NCI-H187 treated with DMSO at 0.1 percent for 48 hours (cell line): ENCODE measurements at places on chromosomes 11 and 22.
A peak's percentile ranks its signal among the peaks of the same experiment; 100 is the strongest.

- peak; percentile 6 for DNase-seq
These were observed at the start of gene CTTN for GRCh38 chr11:70397983-70398833. Gene CTTN, plus strand, starts transcription at chr11:70398529. Its CDS starts 8,769 bp downstream, at chr11:70407298.

GRCh38 chr11:45852018-45852711 is 4.9 kb downstream of the CRY2 start:
- DNase-seq: no peak

DNA sequence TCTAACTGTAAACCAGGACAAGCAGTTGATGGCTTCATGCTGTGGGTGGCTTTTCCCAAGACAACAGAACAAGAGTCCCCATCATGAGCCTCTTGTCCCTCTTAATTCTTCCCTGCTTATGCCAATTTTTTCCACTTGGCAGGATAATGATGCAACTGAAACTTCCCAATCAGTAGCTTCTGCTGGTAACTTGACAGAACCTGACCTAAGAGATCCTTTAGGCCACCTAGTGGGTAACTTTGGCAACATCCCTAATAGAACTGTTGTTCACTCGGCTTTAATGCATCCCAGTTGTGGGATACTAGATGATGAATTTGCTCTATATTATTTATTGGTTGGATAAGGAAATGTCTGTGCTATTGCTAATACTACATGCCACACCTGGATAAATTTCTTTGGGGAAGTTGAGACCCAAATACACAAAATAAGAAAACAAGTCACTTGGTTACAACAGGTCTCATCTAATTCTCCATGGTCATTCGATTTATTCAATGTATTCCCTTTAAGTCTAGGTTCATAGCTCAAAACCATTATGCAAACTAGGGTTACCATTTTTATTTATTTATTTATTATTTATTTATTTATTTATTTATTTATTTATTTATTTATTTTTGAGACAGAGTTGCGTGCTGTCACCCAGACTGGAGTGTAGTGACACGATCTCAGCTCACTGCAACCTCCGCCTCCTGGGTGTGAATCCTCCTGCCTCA is 41.4 kb upstream of the NFAM1 start:
- peak; percentile 0 for DNase-seq

DNA sequence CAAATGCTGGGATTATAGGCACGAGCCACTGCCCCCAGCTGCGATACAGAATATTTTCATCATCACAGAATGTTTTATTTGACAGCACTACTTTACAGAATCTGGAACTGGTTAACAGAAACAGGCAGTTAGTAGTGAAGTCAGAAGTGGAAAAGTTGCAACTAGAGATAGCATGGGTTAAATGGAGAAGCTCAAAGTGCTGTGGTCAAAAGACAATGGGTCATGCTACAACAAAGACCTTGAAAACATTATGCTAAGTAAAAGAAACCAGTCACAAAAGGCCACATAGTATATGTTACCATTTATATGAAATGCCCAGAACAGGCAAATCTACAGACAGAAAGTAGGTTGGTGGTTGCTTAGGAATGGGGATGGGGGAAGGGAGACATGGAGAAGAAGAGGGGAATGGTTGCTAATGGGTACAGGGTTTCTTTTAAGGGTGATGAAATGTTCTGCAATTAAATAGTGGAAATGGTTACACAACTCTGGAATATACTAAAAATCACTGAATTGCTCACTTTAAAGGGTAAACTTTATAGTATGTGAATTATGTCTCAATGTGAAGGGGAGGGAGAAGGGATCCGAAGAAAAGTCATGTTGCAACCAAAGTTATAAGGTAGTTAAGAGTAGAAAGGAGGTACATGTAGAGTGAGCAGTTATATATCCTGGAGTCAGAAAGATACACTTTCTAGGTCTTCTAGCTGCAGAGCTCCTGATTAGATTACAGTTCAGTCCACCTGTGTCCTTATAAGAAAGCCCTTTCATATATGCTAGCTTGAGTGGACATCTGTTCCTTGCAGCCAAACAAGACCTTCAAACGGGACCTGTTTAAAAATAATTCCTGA is 46.3 kb upstream of the RAPSN start:
- DNase-seq: no peak

DNA sequence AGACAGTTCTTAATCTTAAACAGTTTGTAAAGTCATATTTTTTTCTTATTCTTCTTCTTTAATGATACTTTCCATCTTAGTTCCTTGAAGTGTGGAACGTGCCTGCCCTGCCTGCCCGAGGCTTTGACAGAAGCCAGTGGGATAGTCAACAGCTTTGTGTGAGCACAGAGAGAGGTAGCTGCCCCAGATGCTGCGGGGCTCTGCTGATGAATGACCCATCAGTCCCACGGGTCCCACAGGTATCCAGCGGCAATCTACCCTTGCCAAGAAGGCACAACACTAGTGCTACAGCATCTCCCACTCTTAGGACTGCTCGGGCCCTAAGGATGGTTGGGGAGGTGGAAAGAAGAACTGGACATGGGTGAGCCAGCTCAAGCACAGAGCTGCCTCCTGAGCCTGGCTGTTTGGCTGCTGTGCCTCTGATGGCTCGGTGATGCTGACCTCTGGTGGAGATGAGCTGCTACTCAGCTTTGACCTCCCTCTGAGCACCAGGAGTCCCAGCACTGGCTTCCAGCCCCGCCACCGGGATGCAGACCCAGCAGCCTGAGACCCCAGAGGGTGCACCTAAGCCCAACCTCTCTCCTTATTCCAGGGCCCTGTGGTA is 11.8 kb upstream of the APLNR start:
- no peak for DNase-seq

- no peak for DNase-seq
These were observed 76.0 kb downstream of the EIF3M start for GRCh38 chr11:32659672-32660071.

GRCh38 chr11:17388609-17389210 is at the start of gene KCNJ11:
Gene KCNJ11, minus strand, starts transcription at chr11:17388659. Its CDS starts 568 bp downstream, at chr11:17388091.
- no peak for DNase-seq

DNA sequence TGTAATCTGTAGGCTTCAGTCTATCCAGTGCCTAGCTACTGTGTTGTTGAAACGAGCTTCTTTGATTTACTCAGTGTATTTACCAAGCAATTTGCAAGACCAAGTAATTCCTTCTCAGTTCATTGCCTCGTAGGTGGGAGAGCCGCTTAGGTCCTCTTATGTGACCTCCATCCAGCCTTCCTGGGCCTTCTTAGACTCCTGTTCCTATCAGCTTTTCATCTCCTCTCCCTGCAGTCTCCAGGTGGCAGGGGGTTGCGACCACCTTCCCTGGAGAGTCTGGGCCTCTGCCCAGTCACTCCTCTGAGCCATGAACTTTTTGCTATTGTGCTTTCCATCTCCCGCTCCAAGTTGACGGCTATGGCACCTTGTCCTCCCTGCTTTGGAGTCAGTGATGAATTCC is 251.8 kb downstream of the KIRREL3 start:
- no peak for DNase-seq

- no peak for DNase-seq
These were observed 89.5 kb upstream of the DDI1 start for GRCh38 chr11:103946793-103947545.

DNA sequence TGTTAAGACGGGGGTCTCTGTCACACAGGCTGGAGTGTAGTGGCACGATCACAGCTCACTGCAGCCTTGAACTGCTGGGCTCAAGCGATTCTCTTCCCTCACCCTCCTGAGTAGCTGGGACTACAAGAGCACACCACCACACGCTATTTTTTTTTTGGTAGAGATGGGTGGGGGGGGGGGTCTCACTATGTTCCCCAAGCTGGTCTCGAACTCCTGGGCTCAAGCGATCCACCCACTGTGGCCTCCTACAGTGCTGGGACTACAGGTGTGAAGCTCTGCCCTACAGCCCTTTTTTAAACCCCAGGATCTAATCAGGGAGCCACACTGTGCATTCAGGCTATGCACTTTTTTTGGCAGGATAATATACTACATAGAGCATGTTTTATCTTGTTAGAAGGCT is 1.4 kb upstream of the DHCR7 start:
- DNase-seq: no peak

DNA sequence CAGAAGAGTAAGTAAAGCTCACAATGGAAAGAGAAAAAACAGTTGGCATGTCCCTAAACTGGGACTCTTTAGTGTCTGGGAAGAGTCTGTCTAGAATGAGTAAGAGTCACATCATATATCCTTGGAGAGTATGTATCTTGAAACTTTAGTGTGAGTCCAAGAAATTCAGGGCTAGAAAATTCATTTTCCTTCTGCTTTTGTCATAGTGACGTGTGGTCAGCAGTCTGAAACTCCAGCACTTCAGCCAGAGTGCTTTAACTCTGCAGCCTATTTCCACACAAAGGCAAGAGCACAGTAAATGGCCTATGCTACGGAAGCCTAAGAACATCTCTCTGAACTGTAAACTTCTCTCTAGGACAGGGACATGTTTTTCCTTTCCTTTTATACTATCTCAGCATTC is 174.1 kb downstream of the FAM181B start:
- DNase-seq: no peak

GRCh38 chr22:50009765-50010675 is 2.5 kb downstream of the IL17REL start:
- no peak for DNase-seq

- DNase-seq: no peak
These were observed 185.5 kb downstream of the LRRC4C start for GRCh38 chr11:41273908-41274307.

DNA sequence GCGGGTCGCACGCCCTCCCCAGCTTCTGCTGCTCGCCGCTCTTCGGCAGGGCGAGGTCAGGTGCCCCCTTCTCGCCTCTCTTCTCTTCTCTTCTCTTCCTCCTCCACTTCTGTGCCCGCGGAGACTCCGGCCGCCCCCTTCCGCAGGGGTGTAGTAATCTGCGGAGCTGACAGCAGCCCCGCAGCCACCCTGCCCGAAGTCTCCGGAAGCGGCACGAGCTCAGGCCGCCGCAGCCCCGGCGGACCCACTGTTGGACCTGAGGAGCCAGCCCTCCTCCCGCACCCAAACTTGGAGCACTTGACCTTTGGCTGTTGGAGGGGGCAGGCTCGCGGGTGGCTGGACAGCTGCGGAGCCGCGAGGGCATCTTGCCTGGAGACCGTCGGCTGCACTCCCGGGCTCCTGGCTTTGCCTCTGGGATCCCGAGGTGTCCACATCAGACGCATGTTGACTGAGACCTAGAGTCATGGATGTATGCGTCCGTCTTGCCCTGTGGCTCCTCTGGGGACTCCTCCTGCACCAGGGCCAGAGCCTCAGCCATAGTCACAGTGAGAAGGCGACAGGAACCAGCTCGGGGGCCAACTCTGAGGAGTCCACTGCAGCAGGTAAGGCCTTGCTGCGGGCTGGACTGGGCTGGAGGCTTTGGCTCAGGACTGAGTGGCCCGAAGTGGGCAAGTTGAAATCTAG is 486 bp downstream of the STIM1 start:
- no peak for DNase-seq

DNA sequence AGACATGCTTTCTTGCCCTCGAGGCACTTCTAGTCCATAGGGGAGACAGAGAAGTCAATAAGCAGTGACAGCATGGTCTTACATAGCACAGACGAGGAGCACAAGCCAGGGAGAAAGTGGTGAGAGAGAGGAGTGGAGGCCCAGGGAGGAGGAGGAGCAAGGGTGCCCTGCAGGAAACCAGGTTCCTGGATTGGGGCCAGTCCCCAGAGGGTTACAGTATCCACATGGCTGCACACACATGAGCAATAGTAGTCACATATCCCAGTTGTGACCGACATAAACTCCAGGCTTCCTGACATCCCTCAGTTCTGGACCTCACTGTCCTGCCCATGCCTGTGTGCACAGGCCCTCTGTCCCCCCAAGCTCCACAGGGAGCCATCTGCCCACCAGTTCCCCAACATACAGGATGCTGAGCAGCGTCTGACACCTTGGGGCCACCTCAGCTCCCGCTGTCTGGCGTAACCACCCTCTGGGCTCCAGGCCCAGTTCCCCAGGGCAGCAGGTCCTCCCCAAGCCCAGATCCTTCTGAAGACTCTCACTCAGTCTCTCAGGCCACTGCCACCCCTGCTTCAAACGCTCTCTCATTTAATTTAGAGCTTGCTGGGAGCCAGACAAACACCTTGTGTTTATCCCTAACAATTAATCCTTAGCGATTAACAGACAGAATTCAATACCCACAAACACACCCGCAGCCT is 53.7 kb downstream of the DSCAML1 start:
- no peak for DNase-seq

DNA sequence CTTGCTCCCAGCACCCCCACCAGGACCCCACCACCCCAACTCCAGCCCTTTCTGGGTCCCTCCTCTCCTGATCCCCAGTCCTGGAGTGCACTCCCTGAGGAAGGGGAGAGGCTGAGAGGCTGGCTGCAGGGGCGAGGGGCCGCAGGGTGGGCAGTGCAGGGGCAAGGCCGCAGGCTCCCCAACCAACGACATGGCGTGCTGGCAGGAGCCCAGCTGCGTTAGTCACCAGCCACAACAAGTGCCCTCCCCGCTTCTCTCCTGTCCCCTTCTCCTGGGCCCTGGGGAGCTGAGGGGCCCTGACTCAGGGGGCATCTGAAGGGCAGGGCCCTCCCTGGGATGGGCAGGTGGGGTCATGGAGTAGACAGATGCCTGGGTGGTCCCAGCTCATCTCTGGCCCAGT is 2.3 kb downstream of the CABP7 start:
- no peak for DNase-seq

DNA sequence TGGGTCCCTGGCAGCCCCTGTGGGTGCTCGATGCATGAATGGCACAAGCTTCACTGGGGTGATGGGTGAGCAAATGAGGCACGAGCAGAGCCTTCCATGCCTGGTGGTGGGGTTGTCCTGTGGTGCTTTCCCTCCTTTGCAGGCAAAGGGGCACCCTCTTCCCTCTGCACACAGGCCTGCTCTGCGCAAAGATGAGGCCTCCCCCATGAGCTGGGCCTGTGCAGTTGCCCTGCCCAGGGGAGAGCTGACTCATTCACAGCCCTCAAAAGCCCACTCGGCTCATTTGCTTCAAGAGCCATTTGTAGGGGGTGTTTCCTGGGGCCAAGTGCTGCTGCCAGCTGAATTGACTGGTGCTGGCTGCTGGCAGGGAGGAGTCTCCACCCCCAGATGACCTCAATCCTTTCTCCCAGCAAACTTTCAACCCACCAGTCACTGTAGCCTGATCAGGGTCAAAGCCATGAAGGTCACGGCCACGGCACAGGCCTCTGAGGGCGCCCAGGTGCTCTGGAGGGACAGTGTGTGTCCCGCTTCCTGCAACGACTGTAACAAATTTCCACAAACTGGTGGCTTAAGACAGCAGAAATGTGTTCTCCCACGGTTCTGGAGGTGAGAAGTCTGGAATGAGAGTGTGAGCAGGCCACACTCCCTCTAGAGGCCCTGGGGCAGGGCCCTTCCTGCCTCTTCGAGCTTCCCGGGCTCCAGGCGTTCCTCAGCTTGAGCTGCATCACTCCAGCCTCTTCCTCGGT is 48.8 kb upstream of the ANO1 start:
- no peak for DNase-seq

DNA sequence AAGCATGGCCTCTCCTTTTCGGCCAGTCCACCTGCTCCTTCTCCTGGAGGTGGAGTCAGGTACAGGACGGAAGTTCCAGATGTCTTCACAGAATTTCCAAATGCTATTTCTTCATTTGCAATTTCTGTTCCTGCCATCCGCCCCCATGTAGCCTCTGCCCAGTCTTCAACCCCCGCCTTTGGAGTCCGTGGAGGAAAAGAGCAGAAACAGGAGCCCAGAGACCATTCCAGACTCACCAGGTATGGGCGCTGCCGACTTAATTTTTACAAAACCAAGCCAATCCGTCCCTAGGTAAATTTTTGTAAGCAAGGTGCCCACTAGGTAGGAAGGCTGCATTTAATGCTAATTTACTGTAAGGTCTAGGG is 28.9 kb downstream of the RELT start:
- no peak for DNase-seq
